ENCODE measurements at places on chromosomes 11 and 22. TPM values are rescaled to one million over a fixed set of nuclear protein-coding genes. Genes with fewer than 3 reads are reported as not detected.

- DNase-seq, result no peak
Observed at GRCh38 chr11:134250675-134251074, 2.5 kb downstream of the THYN1 start.

DNA sequence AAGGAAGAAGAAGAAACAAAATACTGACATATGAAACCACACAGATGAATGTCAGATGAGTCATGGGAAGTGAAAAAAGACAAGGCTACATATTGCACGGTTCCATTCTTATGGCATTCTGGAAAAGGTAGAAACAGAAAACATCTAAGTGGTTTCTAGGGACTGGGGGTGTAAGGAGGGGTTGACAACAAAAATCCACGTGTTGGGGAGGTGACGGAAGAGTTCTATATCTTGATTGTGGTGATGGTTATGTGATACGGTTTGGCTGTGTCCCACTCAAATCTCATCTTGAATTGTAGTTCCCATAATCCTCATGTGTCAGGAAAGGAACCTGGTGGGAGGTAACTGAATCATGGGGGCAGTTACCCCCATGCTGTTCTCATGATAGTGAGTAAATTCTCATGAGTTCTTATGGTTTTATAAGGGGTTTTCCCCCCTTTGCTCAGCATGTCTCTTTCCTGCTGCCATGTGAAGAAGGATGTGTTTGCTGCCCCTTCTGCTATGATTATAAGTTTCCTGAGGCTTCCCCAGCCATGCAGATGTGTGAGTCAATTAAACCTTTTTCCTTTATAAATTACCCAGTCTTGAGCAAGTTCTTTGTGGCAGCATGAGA lies 6.4 kb upstream of the ARFGAP3 start:
- peak; percentile 61 for DNase-seq

DNA sequence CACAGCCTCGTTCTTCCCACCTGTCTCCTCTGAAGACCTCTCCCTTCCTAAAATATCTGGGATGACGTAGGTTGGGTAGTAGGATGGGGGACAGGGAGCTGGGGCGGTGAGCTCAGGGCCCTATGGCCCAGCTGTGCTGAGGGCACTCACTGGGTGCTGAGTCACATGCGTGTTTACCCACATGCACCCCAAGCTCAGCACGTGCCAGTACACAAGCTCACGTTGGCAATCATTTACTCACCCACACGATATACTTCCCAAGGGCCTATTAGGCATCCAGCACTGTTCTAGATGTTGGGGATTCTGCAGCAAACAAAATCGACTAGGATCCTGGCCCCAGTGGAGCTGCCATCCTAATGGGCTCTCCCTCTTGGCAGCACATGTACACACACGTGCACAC lies 28.7 kb downstream of the ARAP1 start:
- no peak for DNase-seq

DNA sequence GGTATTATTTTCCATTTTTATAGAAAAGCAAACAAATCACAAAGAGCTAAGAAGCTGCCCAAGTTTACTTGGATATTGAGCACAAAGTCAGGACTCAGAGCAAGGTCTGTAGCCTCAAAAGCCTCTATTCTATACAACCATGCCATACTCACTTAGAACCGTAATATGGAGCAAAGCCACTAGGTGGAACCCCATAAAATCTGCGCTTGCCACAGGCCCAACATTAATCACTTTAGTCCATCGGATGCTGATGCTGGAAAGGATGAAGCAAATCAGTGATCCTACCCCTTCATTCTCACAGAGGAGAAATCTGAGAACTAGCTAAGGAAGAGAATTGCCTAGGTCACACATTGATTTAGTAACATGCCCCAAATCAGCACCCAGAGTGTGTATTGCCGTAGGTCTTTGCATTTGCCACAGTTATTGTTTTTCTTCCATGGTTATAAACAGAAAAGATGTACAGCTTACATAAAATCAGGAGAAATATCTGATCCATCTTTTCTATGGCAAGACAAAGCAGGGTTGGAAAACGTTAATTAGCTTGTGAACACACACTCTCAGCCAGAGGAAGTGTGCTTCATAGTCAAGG lies 56.7 kb upstream of the RAB38 start:
- DNase-seq, result no peak

DNA sequence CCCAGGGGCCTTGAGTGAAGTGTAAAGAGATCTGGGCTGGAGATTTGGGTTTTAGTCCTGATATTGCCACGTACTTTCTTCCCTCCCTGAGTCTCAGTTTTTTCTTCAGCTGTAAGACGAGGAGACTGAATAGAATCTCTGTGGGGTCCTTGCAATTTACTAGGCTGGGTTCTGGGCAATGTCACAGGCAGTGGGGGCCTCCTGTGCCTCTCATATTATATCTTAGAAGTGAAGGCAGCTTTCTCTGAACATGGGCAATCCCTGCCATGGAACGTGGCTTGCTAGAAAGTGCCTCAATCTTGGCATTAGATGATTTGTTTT lies 62.0 kb upstream of the PTPRJ start:
- DNase-seq, result no peak

DNA sequence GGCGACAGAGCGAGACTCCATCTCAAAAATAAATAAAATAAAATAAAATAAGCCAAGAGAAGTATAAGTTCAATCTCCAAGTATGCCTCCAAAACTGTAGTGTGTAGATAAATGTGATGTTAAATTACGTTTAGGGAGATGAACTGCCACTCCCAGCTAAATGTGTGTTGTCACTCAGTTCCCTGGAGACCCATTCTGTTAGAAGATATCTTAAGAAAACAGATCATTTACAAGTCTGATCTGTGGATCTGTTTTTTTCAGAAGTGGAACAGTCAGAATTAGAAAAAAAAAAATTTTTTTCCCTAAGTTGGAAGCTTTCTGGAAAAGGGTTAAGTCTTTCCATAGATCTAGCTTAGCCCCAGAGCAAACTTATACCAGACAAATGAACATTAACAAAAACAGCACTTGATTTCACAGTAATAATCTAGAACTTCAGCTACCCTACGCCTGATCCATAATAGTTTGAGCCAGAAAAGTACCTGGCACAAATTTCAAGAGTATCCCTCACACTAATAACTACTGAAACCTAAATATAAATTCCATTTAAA lies 18.2 kb downstream of the CELF1 start:
- no peak for DNase-seq

DNA sequence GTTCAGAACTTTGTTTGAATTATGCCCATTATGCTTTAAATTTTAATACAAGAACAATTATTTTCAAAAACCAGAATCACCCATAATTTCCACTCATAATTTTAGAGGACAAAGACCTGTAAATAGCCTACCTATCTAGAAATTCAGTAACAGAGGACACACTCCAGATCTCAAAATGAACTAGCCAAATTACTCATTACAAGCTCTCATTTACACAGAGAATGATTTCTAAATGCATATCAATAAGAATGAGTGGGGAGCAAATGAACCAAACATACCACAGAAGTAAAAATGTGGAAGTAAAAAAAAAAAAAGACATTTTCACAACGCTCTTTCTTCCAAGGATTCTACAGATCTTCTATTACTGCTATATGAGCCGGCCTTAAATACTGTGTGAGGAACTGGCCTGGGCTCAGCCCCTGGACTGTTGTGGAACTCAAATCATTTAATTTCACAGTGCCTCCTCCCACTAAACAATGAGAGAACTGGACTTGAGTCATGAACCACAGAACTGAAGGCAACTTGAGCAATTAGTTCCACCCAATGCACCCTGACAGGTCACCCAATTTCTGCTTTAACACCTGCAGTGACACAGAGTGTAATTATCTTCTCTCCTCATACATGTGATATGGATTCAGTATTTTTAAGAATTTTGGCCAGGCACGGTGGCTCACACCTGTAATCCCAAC lies 8.0 kb downstream of the MRTFA start:
- peak; percentile 76 for DNase-seq

DNA sequence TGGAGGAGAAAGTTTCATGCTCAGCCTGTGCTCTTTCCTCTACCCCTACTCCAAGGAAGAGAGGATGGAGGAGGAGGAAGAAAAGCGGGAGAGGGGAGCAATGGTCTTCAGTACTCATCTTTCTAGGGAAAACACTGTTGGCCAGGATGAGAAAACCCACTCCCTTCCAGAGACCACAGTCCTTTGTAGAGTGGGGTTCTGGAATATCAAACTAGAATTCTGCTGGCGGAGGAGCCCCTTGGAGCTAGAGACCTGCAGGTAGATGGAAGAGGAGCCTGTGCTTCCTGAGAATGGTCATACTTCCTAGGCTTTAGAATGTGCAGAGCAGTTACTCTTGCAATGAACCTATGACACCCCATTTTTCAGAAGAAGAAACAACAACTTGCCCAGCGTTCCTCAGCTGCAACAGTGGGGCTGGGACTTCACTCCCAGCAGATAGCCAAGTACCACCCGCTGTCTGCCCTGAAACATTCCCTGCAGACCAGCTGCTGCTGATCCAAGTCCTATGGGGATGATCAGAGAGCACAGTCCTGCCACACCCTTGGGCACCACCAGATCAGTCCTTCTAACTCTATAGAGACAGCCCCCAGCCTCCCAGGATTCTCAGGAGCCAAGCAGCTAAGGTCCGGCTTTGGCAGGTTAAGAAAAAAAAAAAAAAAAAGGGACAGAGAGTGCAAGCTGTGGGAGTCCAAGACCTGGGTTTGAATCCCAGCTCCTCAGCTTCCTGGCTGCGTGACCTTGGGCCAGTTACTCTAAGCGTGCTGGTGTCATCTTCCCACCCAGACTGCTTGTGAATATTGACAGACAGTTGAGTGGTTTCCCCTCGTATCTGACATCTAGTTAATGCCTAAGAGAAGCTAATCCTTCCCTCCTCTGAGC lies 664 bp downstream of the PTGDR2 start:
- DNase-seq, result no peak

GRCh38 chr22:26302726-26303125 lies 126.3 kb upstream of the ASPHD2 start:
- DNase-seq, result no peak

DNA sequence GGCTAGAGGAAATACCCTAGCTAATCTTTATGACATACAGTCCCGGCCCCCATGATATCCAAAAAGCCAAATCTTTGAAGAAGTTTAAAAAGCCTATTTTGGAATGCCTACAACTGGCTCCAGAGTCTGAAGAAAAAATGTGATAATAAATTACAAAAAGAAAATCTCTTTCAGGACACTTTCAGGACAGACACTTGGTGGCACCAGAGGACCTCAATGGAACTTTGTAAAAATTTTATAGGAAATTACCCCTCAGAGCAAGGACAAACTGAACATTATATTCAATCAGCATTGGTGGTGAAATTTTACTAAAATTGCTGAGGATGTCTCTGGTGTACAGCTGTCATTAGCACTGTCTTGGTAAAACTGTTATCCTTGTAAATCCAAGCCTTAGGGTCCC lies 81.0 kb downstream of the CCDC73 start:
- DNase-seq, result no peak

DNA sequence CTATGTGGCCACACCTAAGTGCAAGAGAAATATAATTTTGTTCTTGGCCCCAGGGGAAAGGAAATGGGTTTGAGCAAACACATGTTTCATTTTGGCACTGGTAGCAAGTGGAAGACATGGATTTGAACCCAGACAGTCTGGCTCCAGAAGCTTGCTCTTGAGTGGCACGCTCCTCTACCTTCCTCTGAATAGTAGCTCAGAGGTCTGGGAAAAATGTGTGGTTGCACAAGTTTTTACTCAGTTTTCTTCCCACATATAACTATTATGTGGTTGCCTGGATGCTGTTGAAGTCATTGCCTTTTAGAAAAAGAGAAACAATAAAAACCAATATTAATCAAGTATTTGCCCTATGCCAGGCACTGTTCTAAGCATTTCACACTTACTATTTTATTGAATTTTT lies 16.3 kb downstream of the PARVA start:
- DNase-seq, result no peak

DNA sequence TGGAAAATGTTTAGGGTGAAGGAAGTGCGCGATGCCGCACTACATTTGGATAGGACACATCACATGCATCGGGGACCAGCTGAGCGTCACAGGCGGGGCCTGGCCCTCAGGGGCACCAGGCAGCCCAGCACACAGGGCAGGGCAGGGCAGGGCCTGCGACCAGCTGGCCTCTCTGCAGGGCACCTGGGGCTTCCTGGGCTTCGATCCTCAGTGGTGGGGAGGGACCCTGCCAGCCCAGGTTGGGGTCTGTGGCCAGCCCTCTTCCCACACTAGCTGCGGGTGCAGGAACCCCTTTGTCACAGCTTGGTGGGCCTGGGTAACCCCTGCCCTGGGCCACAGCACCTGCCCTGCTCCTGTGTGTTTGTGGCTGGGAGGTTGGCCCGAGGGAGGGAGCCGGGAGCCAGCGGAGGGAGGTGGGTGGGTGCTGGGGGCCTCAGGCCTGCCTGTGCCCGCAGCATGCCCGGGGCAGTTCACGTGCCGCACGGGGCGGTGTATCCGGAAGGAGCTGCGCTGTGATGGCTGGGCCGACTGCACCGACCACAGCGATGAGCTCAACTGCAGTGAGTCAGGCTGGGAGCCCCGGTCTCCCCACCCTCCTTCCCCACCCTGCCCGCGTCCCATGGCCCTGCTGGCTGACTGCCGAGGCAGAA lies 37.9 kb downstream of the ST14 start:
- DNase-seq, result peak; percentile 90

DNA sequence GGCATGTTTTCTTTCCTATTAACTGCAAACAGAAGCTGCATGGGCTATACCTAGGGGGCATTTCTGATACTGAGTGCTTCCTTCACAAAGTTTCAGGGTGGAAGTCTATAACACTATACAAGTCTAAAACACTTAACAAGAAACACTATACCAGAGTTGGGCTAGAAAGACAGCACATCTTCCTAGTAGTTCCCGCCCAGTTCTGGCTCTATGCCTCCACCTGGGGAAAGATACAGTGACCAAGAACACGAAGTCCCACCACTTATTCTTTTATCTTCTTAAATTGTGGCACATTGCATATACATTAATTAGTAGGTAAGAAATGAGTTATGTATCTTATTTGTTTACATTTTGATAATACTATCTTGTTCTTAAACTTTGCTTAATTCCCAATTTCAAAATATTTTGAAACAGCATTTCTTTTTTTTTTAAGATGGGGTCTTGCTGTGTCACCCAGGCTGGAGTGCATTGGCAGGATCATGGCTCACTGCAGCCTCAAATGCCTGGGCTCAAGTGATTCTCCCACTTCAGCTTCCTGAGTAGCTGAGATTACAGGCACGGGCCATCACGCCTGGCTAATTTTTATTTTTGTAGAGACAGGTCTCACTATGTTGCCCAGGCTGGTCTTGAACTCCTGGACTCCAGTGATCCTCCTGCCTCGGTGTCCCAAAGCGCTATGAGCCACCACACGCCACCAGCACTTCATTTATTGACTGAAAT lies 18.2 kb upstream of the NDUFC2 start:
- DNase-seq, result no peak

GRCh38 chr22:23218053-23218866 lies 38.0 kb downstream of the BCR start:
- no peak for DNase-seq

Gene OPCML
- total RNA-seq, result not detected

Gene CEP164
- 28.0 TPM for total RNA-seq

Gene PARVG
- total RNA-seq, result 9.5 TPM
